CD4-positive, alpha-beta T cell treated with Interleukin-15 for 1 hour (primary cell): ENCODE measurements at places on chromosomes 3 and 15.
A peak's percentile ranks its signal among the peaks of the same experiment; 100 is the strongest.

GRCh38 chr3:104388619-104389018, 978.1 kb upstream of the ALCAM start:
- no peak for DNase-seq

GRCh38 chr3:171552531-171552930, 92.3 kb upstream of the TNIK start:
- DNase-seq = no peak

DNA sequence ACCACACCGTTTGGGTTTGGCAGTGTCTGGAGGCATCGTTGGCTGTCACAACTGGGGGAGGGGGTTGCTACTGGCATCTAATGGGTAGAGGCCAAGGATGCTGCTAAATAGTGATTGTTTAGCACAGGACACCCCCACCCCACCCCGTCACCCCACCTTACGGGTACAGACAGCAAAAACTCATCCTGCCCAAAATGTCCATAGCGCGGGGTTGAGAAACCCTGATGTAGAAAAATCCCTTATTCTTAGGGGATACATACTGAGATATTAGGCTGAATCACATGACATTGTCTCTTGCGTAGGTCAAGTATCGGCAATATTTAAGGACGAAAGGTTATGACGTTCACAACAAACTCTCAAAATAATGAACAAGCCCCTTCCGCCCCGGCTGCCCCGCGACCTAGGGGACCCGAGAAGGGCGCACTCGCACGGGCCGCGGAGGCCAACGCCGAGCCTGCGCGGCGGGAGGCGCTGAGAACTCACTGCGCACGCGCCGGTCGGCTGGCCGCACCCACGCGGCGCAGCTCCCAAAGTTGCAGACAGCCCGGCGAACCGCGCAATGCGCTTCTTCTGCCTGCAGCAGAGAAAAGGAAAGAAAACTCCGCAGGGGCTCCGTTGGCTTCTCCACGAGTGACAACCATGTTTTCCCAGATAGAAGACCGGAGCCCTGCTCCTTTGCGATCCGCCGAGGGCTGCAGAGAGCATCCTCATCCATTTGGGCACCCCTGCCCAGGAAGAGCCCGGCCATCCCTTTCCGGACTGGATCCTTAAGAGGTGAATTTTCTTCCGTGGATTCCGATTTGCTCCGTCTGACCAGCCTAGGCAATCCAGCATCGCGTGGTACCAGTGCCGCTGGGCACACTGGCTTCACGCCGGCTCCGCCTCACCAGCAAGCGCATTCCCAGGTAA, 136.8 kb upstream of the CCDC54 start:
- DNase-seq = peak; percentile 74

GRCh38 chr3:100297784-100298183, 36.8 kb upstream of the NIT2 start:
- DNase-seq = no peak

- DNase-seq = no peak
Measured at GRCh38 chr3:17110660-17111396, 226.1 kb downstream of the PLCL2 start.

DNA sequence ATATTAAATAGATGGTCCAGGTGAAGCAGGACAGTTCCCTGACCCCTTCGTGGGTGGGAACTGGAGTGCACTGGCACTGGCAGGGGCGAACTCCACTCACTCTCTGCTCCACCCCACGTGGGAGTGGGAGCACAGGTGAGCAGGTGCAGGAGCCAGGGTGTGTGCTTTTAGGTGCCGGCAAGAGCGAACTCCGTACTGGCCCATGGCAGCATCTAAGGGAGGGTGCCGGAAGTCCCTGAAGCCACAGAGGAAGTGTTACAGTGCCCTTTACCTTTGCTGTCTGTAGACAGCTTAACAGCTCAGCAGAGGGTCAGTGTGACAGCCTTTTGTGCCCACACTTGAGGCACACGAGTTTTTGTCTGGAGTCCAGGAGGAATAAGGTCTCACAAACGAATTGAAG, 26.7 kb upstream of the PIAS1 start:
- no peak for DNase-seq

- DNase-seq = no peak
Measured at GRCh38 chr3:11919390-11919789, 72.7 kb upstream of the TAMM41 start.

GRCh38 chr15:57570994-57571393, 20.7 kb upstream of the MYZAP start:
- no peak for DNase-seq

DNA sequence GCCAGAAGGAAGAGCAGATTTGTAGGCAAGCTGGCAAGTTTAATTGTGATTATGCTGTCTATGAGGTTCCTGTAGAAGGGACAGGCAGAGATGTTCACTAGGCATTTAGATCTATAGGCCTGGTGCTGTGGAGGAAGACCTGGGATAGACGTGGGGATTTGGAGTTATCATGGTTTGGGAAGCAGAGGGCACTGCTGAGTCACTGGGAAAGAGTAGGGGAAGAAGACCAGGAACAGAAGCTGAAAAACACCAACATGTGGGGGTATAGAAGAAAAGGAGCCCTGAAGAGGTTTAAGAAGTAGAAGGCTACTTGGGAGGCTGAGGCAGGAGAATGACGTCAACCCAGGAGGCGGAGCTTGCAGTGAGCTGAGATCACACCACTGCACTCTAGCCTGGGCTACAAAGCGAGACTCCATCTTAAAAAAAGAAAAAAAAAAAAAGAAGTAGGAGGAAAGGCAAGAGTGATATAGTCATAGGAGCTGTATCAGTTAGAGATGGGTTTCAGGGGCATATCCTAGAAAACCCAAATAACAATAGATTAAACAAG, 19.3 kb downstream of the GRK7 start:
- DNase-seq = no peak

DNA sequence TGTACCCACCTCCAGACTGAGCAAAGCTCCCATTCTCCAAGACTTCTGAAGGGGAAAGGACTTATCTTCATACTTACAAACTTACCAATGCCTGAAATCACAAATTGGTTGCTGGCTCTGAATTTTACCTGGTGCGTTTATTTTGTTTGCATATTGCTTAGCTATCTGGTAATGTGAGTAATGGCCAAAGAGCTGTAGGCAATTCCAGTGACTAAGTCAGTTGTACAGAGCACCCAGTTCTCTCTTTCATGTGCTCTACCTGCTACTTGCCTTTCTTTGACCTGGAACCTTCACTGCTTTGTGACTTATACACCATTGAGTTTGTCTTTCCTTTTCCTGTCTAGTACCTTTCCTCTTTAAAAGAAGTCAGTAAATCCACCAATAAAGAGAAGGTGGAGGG, 755.9 kb upstream of the LMCD1 start:
- DNase-seq = no peak

DNA sequence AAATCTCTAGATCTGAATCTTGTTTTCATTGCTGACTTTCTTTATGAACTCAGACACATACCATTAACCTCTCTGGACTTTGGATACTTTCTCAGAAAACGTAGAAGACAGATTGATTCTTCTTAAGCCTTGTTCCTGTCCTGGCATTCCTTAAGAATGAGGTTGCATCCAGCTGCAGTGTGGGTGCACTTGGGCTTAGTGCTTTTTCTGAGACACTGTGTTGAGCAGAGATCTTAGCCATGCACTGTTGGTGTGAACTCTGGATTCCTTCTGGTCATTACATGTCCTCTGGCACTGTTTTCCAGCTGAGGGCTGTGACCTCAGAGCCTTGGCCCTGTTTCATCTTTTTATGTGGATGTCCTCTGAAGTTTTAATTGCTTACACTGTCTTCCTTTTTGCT, 428.3 kb downstream of the CNTN4 start:
- DNase-seq = no peak

DNA sequence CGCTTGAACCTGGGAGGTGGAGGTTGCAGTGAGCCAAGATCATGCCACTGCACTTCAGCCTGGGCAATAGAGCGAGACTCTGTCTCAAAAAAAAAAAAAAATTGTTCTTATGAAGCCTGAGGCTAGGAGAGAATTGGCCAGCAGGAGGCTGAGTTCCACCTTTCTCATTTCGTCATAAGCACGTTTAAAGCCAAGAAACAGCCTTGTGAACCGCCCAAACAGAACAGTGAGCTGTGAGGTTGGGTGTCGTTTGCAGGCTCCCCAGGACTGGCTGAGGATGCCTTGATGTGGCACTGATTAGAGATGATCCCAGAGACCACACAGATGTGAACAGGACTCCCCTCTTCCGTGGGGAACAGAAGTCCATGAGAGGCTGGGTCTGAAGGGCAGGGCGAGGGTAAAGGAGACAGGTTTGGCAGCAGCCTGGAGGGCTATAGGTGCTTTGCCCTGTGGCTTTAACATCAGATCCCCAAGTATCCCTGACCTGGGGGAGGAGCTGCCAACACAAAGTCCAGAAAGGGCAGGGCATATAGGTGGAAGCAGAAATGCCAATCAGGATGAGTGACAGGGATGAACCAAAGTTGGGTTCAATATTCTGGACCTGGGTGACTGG, 52.9 kb downstream of the CLEC3B start:
- no peak for DNase-seq

- DNase-seq = no peak
Measured at GRCh38 chr3:39960515-39961191, 151.2 kb downstream of the MYRIP start.
